Left kidney (tissue), 8 donors: ENCODE measurements at places on chromosomes 4 and X. TPM values are rescaled to one million over a fixed set of nuclear protein-coding genes. Genes with fewer than 3 reads are reported as not detected.

ZNF330 gene
- polyA plus RNA-seq = 69.8 TPM

ART3 gene
- 0.42 TPM for polyA plus RNA-seq

RASL11B gene
- 40.5 TPM for polyA plus RNA-seq

PPEF1 gene
- polyA plus RNA-seq = 1.1 TPM

ZNF157 gene
- 1.6 TPM for polyA plus RNA-seq

FATE1 gene
- polyA plus RNA-seq = not detected

ARHGAP36 gene
- 0.15 TPM for polyA plus RNA-seq

TMEM47 gene
- polyA plus RNA-seq = 31.7 TPM

MAB21L2 gene
- polyA plus RNA-seq = not detected

CD99 gene
- polyA plus RNA-seq = 178 TPM

SLC10A4 gene
- 0.38 TPM for polyA plus RNA-seq

LRIT3 gene
- polyA plus RNA-seq = 1.4 TPM

HSPA4L gene
- polyA plus RNA-seq = 11.4 TPM

GNRHR gene
- polyA plus RNA-seq = 0.96 TPM

COL25A1 gene
- 19.6 TPM for polyA plus RNA-seq

FAM133A gene
- 0.05 TPM for polyA plus RNA-seq

DDIT4L gene
- 2.5 TPM for polyA plus RNA-seq

SPANXA2 gene
- polyA plus RNA-seq = not detected

SMR3B gene
- not detected for polyA plus RNA-seq

SPATA4 gene
- 1.4 TPM for polyA plus RNA-seq

MRFAP1L1 gene
- polyA plus RNA-seq = 124 TPM

UGT2B17 gene
- 0.15 TPM for polyA plus RNA-seq

TAF7L gene
- 0.67 TPM for polyA plus RNA-seq

CDX4 gene
- polyA plus RNA-seq = not detected
